ENCODE measurements at places on chromosomes 12 and 14.

- no peak for DNase-seq
These were observed 8.1 kb upstream of the MSI1 start for GRCh38 chr12:120376934-120377572.

- peak; percentile 67 for DNase-seq
These were observed 2.9 kb downstream of the RFX4 start for GRCh38 chr12:106585521-106586277.

DNA sequence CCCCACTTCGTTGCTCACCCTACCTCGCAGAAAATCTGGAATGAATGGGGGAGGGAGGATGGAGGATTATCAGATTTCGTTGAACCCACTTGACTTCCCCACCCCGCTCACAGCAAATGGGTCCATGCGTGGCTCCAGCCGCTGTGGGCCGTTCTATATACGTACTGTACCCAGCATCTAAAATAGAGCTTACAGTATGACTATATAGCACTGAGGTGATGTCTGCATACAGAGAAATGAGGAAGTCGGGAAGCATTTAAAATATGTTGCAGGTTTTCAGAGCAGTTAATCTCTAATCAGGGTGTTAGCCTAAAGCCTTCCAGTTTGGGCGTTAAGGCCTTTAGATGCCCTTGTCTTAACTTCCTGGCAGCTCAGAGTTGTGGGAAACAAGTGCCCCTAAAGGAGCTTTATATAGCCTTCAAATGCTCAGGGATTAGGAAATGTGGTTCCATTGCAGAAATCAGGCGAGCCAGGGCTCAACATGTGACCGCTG lies 1.4 kb downstream of the BICDL1 start:
- DNase-seq = peak; percentile 20

GRCh38 chr14:90894241-90894640 lies 78.0 kb upstream of the TTC7B start:
- DNase-seq = no peak

DNA sequence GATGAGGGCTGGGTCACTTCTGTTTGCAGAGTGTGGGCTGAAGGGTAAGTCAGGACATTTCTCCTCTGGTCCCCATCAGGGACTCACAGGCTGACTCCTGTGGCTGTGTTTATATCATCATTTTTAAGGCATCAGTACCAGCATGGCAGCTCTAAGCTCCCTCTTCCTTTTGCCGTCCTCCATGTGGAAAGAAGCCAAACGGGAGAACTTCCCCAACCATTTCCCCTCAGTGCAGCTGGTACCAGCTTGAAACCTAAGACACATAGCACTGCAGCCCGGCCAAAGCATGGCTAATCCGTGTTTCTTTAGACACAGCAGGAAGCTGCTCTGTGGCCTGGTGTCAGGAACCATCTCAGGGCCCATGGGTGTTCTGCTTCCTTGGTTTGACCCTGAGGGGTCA lies 31.9 kb upstream of the ATP2A2 start:
- no peak for DNase-seq

GRCh38 chr12:105672121-105672975 lies 341.9 kb downstream of the C12orf75 start:
- no peak for DNase-seq

DNA sequence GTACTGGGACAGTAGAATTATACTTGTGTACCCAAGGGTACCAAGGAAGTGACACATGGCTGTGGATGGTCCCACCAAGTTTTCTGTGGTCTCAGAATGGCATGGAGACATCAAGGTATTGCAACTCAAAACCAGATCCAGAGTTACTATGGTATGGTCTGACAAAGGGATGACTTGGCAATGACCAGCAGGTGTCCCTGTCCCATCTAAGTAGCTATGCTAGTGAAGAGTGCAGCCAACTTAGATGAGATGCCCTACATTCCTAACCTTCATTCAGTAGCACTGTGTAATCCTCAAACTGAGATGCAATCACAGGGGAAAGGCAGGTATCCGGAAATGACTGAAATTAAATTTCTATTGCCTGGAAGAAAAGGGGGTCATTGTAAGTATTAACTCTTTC lies 188.7 kb upstream of the TMEM260 start:
- no peak for DNase-seq

GRCh38 chr12:389142-390096 lies at the start of gene KDM5A:
TSS of gene KDM5A (minus strand) at chr12:389320. CDS start at chr12:389091, 229 bp downstream.
- no peak for DNase-seq

DNA sequence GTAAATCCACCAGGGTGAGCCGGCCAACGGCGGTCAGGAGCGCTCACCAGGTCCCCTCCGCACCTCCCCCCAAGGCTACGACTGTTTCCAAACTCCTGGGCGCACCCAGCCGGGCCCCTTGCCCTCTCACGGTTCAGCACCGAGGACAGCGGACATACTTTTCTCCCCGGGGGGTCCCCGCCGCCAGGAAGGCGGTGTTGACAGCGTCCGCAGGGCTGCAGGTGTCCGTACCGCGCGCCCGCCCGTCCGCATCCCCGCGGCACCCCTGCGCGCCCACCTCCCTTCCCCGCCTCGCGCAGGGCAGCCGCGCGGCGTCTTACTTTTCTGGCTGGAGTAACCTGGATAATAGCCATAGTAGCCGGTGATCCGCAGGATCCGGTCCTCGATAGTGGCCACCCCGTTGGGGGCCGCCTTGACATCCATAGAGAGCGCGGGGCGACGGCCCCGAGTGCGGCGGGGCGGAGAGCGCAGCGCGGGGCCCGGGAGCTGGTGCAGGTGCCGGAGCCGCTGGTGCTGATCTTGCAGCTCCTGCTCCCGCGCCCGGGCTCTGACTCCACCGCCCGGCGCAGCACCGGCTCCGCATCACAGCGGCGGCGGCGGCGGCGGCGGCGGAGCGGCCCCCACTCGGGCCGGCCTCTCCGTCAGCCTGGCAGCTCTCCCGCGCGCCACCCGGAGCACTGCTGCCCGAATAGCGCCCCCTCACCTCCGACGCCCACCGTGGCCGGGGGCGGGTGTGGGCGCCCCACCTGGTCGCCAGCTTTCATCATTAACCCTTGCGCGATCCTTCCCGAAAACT lies at the start of gene SLC35F4:
SLC35F4 (minus strand) TSS at position 690 of the 796 bp plus-strand sequence.
- peak; percentile 92 for DNase-seq

DNA sequence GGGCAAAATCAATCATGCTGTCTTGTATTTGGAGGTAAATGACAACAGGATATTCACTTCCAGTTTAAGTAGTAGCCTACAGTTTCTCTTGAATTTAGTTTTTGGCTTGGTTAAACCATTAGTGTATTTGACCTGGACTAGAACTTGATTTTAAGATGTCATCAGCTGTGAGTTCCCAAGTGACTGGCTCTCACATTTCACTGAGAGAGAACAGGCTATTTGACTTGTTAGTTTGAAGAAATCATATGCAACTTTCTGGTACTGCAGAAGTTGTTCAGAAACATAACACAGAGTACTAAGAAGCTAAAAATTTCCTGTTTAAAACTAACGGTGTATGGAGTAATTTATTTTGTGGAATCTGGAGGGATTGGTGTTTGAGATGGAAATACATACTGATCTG lies 22.3 kb downstream of the MNAT1 start:
- DNase-seq = no peak

DNA sequence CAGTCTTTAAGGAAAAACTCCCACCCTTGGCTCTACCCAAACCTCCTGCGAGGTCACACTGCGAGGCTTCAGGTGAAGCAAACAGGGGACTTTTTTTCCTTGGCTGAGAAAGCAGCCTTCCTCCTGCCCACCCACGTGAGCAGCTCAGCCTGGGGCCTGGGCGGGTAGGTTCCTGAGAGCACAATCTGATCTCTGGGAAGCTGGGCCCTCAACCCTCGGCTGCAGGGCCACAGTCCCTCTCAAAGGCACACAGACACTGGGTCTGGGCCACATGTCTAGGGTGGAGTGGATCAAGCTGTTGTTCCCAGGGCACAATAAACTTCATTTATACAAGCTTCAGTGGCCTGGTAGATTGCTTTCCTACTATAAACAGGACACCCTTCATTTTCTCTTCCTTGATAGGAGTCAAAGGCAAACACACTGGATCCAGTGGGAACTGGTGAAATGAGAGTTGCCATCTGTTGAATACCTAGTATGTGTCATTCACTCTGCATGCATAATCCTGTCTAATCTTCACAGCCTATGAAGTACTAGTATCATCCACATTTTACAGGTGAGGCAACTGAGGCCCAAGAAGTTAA lies 41.3 kb upstream of the PNMA1 start:
- DNase-seq = no peak

DNA sequence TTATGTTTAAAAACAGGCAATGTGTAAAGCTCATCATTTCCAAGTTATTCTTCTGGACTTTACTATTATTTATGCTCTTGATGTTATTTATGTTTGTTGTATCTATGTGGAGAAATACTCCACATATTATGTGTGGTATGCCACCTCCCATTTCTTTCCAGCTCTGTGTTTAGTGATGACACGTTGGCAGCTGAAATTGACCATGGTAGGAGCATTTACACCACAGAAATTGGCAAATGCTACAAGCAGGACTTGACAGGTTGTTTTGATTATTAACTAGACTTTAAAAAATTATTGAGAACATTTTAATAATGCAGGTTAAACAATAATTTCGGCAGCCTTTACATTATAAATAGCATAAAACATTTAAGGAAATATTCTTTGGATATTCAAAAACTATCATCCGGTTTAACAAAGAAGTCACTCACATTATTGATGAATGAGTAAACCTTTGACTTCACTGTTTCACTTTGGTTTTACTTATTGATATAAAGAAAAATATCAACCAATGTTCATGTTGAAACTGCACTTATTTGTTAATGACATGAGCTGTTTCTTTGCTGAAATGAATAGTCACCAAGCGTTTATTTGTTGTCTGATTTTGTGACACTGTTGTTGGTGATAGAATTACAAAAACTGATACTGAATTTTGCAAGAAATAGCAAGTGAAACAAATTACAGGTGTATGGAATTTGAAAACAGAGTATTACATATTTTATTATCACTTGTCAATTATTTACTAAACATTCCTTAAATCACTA lies 76.8 kb downstream of the HMGA2 start:
- DNase-seq = no peak

DNA sequence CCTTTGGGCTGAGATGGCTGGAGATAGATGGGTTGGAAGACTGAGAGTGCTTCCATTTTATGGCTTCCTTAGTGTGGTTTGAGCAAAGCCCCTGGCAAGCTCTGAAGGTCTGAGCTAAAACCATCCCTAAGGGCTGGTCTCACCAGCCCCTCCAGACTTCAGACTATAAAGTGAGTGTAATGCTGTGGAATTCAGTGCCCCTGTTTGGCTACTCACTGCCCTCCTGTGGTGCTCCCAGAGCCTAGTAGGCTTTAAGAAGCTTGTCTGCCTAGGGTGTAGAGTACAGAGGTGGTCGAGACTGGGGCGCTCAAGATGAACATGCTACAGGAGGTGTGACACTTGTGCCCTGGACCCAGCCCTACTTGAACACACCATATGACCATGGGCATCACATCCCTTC lies 246.7 kb upstream of the FKBP4 start:
- DNase-seq = no peak

- no peak for DNase-seq
These were observed 178.6 kb downstream of the DPF3 start for GRCh38 chr14:72715215-72715849.

- no peak for DNase-seq
These were observed 577.5 kb downstream of the RPL10L start for GRCh38 chr14:46074061-46074460.

GRCh38 chr12:42916143-42916542 lies 326.6 kb upstream of the PRICKLE1 start:
- DNase-seq = no peak

GRCh38 chr12:93460003-93460402 lies 7.3 kb upstream of the MRPL42 start:
- no peak for DNase-seq

- DNase-seq = no peak
These were observed 31.1 kb downstream of the APPL2 start for GRCh38 chr12:105204916-105205315.

DNA sequence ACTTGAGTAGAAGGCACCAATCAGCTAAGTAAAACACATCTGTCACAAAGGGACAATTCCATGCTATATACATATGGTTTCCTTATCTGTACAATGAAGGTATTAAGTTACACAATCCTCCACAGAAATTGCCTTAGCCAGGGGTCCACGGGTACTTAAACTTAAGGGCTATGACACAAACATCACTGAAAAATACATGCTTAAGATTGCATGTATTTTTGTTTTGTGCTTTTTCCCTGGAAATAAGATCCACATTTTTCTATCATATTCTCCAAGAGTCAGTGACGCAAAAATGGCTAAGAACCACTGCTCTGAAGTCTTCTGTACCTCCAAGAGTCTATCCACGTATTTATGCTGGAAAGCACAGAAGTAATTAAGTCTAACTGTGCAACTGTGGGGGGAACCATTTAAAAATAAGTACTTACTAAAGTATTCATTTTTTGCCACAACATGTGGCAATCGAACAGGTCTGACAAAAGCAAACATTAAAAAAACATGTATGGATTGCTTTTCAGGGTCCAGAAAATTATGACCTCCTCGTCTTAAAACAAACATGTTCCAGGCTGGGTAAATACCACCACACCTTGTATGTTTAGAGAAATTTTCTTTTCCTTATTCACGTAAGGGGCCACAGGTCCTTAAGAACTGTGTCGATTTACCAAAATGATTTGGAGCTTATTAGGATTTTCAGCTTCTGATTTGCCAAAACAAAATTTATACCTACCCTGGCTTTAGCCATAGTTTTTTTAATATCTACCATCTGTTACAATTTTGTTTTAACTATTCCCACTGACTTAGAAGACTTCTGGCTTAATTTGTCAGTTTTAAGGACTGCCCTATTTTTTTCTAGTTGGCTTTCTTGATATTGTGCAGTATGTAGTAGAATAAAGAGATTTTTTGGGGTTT lies 2.8 kb downstream of the SLC38A2 start:
- no peak for DNase-seq

DNA sequence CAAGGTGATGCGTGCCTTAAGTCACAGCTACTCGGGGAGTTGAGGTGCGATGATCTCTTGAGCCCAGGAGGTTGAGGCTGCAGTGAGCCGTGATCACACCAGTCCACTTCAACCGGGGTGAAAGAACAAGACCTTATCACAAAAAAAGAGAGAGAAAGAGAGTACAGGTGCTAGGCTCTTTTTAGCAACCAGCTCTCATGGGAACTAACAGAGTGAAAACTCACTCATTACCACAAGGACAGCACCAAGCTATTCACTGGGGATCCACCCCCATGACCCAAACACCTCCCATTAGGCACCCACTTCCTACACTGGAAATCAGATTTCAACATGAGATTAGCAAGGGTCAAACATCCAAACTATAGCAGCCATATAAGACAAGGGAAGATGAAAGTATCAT lies 164.2 kb downstream of the NDUFA12 start:
- no peak for DNase-seq

DNA sequence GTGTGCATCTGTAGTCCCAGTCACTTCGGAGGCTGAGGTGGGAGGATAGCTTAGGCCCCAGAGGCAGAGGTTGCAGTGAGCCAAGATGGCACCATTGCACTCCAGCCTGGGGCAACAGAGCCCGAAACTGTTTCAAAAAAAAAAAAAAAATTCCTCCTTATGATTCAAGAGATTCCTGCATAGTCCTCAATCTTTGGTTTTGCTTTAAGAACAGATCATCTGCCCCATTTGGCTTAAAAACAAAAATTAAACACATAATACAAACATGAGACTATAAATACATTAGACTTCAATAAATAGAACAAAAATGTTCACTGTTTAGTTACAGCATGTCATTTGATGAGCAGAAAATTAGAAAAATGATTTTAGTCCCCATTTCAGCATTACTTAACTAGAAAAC lies 131.2 kb downstream of the PAWR start:
- DNase-seq = no peak

GRCh38 chr14:67746927-67747326 lies 45.2 kb downstream of the RDH12 start:
- no peak for DNase-seq
